Stimulated activated CD4-positive, alpha-beta T cell treated with anti-CD3 and anti-CD28 coated beads, Interleukin-1b, Interleukin-23, amount 100 ng/mL, for 4 hours (primary cell): ENCODE measurements at places on chromosomes 16 and 17.

DNA sequence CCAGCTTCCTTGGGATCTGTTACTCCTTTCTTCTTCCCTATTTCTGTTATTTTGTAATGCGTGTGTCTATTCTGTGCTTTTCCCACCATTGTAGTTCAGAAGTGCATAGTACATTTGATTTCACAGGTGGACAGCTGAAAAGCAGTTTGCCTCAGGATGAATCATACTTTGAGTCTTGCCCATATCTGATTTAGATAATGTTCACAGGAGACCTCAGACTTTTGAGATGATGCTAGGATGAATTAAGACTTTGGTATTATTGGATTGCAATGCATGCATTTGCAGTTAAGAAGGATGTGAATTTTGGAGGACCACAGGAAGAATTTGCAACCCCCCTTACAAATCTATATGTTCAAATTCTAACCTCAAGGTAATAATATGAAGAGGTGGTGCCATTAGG is 769.6 kb downstream of the CDH11 start:
- DNase-seq, result no peak

DNA sequence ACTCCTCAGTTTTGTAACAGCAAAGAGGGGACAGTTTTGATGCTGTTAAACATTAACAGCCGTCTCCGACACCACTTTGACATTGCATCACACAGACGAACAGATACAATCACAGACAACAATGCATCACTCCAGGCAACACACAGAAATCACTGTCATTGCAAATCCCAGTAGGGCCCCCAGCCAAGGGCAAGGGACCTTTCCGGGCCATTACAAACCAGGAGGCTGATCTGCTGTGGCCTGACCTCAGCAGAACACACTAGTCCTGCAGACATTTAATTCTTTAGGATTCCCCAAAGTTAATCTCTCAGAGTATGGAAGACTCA is 136.2 kb upstream of the RCVRN start:
- no peak for DNase-seq

DNA sequence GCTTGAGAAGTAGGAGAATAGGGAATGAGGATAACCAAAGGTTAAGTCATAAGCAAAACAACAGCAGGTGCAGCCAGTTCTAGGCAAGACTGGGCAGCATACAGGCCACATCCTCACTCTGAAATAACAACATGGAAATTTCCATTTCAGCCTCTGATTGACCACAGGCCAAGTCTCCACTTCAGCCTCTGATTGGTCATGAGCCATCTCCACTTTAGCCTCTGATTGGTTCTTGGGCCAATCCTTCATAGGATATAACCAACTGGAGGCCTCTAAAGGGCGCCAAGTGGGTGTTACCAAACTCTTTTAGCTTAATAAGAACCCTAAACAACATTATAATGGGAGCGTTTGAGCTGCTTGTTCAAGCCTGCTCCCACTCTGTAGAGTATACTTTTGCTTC is 512.0 kb downstream of the NPIPA7 start:
- DNase-seq, result no peak

DNA sequence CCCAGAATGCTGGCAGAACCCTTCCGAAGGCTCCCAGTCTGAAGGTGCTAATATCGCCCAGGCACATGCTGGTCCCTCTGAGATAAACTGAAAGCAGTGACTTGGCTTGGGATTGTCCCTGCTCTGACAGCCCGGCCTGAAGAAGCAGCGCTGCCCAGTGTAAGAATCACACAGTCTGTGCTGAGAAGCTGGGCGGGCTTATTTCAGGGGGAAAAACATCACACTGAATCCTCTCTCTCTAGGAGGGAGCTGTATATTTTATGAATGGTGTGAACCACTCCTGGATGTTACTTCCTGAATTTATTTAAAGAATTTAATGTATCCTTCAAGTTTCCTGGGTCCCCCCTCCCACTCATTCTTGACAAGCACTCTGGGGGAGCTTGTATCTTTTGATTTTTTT is 36.3 kb downstream of the GAS7 start:
- DNase-seq, result no peak

DNA sequence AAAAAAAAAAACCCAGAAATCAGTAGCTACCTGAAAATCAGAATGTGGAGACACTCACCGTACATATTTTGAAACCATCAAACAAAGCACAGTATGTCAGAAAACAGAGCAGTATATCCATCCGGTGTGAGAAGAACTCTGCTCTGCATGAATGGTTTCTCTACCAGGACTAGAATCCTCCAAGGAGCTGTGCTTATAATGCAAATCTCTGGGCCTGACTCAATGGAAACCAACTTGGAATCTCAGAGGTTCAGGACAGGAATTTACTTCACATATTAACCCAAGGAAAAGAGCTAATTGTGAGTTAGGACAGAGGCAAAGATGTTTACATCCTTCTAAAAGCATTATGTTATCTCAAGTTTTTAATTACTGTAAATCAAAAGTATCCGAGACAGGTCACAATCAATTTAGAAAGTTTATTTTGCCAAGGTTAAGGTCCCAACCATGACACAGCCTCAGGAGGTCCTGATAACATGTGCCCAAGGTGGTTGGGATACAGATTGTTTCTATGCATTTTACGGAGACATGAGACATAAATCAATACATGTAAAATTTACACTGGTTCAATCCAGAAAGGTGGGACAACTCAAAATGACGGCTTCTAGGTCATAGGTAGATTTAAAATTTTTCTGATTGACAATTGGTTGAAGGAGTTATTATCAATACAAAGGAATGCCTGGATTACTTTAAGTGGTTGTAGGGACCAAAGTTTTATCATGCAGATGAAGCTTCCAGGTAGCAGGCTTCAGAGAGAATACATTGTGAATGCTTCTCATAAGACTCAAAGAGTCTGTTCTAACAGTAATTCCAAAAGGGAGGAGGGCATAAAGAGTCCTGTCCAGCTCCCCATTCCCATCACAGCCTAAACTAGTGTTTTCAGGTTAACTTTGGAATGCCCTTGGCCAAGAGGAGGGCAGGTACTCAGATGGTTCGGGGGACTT is 164.1 kb downstream of the CDH8 start:
- DNase-seq, result no peak

DNA sequence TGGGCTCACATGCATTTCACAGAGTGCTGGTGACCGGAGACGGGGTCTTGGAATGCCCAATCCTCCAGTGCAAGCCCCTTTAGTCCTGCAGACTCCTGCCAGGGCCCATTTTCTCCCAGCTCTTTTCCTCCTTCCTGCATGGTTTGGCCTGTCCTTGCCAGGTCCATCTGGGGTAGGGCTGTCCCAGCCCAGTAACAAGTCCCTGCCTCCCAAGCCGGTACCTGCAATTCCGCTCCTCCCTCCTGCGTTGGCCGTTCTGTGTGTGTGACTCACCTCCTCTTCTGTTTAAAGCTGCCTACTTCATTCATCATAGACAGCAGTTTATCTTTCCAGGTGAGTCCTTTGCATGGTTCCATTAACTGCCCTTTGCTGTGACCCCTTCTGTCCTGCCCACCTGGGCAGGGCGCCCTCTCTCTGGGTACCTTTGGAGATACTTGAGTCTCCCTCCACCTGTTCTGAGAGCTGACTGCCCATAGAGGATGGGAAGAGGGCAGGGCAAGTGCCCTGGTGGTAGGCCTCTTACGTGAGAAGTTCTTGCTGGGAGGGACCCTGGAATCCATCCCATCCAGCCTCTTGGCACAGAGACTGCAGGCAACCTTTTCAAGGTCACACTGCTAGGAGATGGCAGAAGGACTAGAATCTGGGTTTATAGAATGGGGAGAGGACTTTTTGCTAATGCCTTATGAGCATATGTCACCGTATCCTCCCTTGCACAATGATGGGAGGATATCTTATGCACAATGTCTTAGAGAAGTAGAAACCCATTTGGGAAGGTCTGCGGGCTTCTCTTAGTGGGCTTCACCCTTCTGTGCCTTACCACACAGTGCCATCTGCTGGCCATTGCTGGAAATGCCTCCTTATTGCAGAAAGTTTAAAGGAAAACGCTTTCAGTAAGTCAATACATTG is 29.7 kb upstream of the LGALS9 start:
- DNase-seq, result peak; percentile 77

DNA sequence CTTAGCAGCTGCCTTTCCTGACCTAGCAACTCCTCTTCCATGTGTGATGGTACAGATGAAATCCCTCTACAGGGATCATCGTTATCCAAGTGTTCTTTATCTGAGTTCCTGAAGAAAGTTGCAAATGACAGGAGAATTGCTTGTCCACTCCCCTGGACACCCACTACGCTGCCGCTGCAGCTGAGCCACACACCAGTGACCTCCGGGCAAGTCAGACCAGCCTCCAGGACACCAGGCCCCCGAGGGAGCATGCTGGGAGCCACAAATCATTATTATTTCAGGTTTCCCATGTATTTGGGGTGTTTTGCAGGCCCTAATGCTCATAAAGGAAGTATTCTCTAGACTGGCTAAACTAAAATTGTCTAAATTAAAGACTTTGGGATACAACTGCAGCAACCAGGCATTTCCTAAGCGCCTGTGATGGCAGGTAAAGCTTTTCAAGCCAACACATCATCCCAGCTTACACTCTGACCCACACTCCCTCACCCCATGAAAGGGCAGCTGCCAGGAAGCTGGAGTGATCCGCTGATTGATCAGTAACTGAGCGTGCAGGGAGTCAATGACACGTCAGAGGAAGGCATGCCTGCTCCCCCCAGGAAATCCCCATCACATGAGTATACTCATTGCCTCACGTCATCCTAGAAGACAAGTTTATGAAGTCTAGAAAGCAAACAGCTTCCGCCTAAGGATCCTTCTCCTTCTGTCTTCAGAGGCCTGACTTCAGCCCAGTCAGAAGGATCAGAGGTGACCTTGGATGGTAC is 14.4 kb downstream of the FA2H start:
- DNase-seq, result no peak
